ENCODE measurements at places on chromosomes 12 and 14. TPM values are rescaled to one million over a fixed set of nuclear protein-coding genes. Genes with fewer than 3 reads are reported as not detected.

GRCh38 chr12:6957151-6957701 lies 6.1 kb downstream of the PTPN6 start:
- no peak for DNase-seq

DNA sequence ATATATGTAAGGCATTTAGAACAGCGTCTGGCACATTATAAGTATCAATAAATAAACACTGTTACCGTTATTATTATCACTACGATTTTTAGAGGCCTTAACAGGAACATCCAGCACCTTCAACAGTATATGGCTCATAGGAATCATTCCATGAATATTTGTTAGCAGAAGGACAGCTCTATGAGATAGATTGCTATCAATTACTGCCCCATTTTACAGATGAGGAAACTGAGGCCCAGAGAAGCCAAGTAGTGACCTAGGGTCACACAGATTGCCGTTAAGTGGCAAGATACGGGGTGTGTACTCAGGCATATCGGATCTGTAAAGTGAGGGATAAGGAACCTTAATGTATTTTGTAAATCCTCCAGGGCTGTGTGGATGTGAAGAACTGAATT lies 510 bp upstream of the PSMD9 start:
- DNase-seq: no peak

DNA sequence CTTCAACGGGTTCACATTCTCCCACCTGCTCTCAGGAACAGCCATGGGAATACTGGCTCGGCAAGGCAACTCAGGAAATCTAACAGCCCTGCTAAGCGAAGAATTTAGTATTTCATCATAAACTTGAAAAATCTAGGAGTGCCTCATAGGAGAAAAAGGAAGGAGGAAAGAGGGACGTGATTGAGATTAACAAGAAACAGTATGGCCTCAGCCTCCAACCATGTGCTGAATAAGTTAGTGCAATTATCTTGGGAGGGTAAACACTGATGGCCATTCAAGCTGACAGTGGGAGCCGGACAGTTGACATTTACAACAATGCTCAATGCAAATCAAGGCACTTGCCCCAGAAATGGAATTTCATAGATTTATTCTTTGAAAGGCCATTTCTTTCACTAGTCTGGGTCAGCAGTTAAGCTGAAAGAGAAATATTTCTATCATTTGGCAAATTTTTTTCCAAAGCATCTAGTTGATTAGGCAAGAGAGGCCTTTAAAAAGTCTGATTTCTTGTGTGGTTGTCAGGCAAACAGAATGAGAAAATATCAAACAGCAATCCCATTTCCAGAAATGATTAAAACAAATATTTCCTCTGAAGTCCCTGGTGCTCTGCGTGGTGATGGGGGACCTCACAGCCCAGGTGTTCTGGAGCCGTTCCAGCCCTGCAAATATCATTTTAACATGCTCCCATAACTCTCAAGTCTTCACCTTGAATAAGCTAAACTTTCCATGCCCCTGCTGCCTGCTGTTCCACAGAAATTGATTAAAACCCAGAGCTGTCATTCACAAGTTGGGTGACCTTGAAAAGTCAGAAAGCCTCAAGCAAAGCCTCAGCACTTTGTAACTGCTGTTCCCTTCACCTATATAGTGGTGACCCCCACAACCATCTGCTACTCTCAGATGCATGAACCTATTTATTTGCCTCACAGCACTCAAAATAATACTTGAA lies 121.6 kb downstream of the PHLDA1 start:
- no peak for DNase-seq

- DNase-seq: no peak
These were observed 171.0 kb upstream of the LHX5 start for GRCh38 chr12:113642672-113643071.

DNA sequence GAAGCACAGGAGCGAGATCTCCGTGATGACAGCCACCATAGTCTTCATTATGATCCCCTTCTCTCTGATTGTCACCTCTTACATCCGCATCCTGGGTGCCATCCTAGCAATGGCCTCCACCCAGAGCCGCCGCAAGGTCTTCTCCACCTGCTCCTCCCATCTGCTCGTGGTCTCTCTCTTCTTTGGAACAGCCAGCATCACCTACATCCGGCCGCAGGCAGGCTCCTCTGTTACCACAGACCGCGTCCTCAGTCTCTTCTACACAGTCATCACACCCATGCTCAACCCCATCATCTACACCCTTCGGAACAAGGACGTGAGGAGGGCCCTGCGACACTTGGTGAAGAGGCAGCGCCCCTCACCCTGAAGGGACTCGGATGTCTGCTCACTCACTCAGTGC lies 775 bp downstream of the OR10P1 start:
- no peak for DNase-seq

DNA sequence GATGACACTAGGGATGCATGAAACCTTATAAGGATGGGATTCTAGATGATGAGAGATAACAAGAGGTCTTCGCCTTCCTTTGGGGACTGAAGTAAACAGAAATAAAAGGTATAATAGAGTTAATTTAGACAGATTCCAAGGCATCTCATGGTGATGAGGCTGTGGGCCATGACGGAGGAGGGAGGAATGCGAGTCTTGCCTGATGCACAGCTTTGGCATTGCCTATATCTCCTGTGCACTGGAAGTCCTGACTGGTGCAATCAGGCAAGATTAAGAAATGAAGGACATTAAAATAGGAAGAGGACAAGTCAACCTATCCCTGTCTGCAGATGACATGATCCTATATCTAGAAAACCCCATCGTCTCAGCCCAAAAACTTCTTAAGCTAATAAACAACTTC lies 526.4 kb upstream of the LMO3 start:
- DNase-seq: no peak

- no peak for DNase-seq
These were observed 13.7 kb upstream of the ZNF740 start for GRCh38 chr12:53166837-53167236.

GRCh38 chr14:74062809-74063150 lies 21.5 kb downstream of the ALDH6A1 start:
- no peak for DNase-seq

- DNase-seq: no peak
These were observed 544.5 kb upstream of the TBX3 start for GRCh38 chr12:115228434-115228833.

DNA sequence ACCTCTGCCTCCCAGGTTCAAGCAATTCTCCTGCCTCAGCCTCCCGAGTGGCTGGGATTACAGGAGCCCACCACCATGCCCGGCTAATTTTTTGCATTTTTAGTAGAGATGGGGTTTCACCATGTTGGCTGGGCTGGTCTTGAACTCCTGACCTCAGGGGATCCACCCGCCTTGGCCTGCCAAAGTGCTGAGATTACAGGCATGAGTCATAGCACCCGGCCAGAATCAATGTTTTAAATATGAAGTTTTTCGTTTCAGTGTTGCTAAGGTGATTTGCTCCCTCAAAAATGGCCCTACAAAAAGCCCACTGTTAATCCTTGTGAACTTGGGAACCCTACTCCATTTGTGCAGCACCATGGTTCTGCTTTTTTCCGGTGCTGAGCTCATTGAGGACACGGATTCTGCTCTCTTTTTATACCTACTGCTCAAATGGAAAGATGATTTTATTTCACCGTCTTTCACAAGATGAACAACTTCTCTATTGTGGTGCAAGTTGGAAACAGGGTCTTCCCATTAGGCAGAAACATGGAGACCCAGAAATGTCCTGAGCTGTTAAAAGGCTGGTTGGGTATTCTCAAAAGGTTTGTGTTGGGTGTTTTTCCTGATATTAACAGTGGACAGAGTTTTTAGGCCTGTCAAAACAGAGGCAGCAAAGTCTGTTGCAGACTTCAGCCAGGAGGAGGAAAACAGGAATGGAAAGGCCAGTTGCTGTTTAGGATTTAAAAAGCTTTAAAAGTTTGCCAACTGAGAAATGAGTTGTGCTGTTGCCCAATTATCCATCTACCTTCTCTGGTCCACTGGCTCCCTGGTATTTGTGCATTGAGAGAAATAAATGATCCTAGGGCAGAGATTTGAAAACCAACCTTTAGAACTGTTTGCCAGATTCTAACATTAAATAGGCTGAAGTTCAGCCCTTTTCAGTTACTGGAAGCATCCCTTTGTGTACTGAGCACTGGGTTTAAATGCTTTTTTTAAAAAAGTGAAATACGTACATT lies 85.8 kb downstream of the ATP23 start:
- no peak for DNase-seq

- DNase-seq: no peak
These were observed 69.6 kb downstream of the NT5DC3 start for GRCh38 chr12:103771466-103771865.

- DNase-seq: no peak
These were observed 9.0 kb upstream of the DCAF4 start for GRCh38 chr14:72917094-72917802.

DNA sequence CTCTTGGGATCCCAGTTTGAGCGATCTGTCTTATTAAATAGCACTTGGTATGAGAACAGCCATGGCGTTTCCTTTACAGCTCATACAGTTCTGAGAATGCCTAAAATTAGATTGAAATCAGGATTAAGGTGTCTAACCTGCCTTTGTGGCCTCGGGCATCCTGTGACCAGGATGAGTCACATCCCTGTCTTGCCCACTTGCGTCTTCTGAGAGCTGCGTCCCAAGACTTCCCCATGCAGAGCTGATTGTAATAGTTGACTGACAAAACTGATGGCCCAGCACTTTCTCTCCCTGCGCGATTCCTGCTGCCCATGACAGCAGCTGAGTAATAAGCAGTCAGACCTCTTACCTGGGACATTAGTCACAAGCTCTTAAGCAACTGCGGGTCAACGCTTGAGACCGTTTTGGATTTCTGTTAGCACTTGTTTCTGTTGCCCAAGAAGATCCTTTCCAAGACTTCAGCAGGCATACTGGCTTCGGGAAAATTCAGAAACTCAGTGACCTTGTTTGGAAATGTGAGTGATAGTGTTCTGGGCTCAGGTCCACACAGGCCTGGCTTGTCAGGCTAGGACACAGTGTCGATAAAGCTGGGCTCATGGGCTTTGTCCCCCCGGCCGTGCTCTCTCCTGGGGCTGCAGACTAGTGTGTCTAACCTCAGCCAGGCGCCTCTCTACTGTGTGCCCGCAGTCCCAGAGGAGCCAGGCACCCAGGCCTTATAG lies 169.9 kb upstream of the HIF1A start:
- no peak for DNase-seq

GRCh38 chr14:44886860-44887595 lies 74.7 kb downstream of the KLHL28 start:
- DNase-seq: no peak

DNA sequence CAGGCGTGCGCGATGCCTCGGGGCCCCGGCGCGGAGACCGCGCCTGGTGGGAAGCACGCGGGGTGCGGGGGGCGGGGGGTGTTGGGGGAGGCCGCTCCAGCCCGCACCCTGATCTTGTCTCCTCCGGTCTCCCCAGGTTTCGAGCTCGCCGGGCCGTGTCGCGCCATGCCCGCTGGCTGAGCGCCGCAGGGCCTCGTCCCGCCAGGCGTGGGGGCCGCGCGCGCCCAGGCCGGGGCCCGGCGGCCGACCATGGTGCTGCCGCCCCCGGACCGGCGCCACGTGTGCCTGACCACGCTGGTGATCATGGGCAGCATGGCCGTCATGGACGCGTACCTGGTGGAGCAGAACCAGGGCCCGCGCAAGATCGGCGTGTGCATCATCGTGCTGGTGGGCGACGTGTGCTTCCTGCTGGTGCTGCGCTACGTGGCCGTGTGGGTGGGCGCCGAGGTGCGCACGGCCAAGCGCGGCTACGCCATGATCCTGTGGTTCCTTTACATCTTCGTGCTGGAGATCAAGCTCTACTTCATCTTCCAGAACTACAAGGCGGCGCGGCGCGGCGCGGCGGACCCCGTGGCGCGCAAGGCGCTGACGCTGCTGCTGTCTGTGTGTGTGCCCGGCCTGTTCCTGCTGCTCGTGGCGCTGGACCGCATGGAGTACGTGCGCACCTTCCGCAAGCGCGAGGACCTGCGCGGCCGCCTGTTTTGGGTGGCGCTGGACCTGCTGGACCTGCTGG lies 2.4 kb downstream of the TMEM121 start:
- DNase-seq: no peak

DNA sequence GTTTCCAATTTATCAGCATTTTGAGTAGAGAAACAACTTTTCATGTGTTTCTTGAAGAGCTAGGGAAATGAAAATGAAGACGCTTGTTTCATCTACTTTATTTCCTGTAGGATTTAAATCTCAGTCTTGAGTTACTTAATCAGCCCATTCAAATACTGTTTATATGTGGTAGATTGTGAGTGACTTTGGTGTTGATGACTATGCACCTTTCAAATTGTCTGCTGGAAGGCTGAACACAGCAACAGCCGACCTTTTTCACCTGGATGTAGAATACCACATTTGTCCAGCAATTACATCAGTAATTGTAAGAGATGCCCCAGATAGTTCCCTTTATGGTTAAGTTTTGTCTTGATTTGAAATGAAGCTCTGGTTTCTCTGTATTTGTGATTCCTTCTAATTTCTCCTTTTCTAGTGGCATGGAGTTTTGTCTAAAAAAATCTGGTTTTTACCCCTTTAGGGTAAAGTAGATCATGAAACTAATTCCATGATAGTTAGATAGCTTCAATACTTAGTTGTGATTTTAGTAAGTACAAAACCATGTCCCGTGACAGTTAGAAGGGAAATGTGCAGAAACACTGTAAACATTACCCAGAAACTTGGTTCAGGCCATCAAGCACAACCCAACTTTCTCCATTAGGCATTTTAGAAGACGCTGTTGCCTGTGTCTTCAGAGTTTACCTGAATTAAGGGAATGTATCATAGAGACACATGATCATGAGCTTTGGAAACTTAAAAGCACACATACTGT lies 165.0 kb downstream of the SRGAP1 start:
- DNase-seq: no peak

DNA sequence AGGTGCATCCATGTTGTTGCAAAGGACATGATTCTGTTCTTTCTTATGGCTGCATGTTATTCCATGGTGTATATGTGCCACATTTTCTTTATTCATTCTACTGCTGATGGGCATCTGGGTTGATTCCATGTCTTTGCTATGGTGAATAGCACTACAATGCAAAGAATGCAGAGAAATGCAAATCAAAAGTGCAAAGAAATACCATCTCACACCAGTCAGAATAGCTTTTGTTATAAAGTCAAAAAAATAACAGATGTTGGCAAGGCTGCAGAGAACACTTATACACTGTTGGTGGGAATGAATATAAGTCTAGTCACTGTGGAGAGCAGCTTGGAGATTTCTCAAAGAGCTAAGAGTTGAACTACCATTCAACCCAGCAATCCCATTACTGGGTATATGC lies 99.2 kb downstream of the DHRS2 start:
- DNase-seq: no peak

DNA sequence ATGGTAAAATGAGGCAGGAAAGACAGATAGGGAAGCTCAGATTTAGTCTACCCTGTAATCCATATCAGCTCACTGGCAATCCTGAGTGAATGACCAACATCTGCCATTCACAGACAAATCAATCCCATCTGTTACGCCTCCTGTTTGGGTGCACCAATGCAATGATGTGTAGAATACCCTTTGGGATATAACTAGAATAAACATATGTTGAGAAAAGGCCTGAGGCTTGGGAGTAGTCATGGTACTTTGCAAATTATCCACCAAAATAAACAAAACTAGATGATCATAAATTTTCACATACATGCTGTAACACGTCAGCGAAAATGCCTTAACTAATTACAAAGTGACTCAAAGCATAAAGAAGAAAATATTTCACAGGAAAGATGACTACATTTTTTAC lies 78.8 kb downstream of the KCNC2 start:
- DNase-seq: no peak

- no peak for DNase-seq
These were observed 229.2 kb downstream of the SPTSSA start for GRCh38 chr14:34232790-34233189.

- DNase-seq: no peak
These were observed 80.3 kb upstream of the NOS1 start for GRCh38 chr12:117441751-117442150.

C12orf50 gene
- polyA plus RNA-seq: 0.35 TPM

ANKS1B gene
- 3.8 TPM for polyA plus RNA-seq

FBLN5 gene
- 151 TPM for polyA plus RNA-seq

TCTN2 gene
- polyA plus RNA-seq: 25.8 TPM

NRXN3 gene
- polyA plus RNA-seq: 6.7 TPM

Data from right renal cortex interstitium (tissue), 3 donors.